DMS79 treated with DMSO at 0.1 percent for 48 hours (cell line): ENCODE measurements at places on chromosomes 6 and 20.

- peak; percentile 10 for DNase-seq
Measured at GRCh38 chr6:138596591-138596990, 97.3 kb upstream of the NHSL1 start.

- DNase-seq = no peak
Measured at GRCh38 chr6:157266274-157267101, 56.8 kb downstream of the TMEM242 start.

DNA sequence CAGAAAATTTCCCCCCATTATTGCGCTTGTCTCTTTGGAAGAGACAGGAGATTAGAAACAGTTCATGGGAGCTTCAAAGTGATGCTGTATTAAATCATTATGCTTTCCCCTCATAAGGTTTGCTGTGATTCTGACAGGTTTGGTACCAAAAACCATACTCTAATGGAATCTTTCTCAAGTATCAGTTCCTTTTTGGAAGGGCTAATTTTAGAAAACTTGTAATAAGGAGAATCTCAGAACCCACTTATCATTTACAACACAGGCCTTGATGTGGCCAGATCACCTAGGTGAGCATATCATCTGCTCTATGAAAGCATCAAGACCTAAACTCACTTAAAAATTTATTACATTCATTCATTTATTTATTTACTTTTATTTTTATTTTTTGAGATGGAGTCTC lies 51.2 kb downstream of the TP53INP2 start:
- no peak for DNase-seq

- DNase-seq = no peak
Measured at GRCh38 chr6:108846628-108847027, 1.6 kb upstream of the ARMC2 start.

DNA sequence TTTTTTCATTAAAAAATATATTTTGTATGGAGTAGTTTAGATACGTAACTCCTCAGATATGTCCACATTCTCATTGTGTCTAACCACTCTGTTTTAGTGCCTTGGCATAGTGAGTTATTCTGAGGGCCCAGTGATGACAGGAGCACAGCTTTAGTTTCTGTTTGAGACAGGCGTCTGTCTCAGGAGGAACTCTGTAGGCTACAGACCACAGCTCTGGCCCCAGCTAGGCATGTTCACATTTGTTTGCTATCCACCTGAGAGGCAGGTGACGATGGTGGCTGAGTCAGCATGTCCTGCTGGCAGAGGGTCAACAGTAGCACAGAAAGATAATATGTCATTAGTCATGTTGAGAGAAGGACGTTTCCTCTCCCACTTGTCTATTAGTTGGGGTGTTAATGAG lies 16.3 kb downstream of the LRRC1 start:
- peak; percentile 89 for DNase-seq

- no peak for DNase-seq
Measured at GRCh38 chr6:118829817-118830478, 64.0 kb upstream of the ASF1A start.

DNA sequence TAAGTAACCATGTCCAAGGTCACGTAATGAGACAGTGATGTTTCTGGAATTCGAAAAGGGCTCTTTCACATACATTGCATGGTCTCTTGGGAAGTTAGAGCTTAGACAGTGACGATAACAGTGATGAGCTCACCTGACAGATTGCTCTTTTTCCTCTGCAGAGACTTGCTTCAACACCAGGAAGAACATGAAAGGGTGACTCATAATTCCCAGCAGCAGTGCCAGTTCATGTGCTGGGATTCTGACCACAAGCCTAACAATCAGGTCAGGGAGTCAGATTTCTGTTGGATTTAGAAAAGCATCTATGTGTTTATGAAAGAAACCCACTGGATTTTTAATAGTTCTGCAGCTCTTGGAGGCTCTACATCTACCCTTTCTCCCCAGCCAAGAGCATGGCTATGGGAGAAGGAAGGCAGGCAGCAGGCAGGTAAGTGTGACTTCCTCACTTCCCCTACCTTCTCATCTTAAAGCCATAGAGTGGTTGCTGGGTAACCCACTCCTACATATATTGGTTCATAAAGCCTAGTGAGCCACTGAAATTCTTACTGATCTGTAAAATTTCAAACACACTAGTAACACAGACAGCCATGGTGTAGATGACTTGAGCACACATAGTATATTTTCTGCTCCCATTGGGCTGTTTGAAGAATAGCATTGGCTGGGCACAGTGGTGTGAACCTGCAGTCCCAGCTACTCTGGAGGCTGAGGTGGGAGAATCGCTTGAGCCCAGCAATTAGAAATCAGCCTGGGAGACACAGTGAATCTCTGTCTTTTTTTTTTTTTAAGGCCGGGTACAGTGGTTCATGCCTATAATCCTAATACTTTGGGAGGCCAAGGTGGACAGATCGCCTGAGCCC lies 44.4 kb upstream of the LOC128125822 start:
- DNase-seq = no peak

DNA sequence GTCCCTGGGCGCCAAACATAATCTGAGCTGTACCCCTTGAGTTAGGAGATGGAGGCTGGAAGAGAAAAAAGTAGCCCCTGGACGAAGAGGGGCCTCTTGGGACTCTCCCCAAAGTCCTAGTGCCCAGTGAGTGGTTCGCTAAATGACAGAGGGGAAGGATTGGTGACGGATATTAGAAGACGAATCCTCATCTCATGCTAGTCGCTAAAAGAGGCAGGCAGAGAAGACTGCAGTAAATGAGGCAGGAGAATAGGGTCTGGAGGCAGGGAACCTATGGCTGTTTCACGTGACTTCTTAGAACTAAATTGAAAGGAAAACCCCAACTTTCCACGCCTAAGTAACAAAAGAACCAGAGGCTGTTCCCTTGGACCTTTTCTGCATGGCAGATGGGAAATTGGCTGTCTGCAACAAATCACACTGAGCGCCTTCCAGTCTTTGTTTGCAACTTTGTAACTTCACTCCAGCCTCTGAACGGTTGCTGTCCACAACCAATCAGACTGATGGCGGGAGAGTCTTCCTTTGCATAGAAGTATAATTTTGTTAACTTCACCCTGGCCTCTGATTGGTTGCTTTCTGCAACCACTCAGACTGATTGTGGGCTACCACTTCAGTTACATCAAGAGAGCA lies 731 bp upstream of the RBL1 start:
- DNase-seq = no peak

DNA sequence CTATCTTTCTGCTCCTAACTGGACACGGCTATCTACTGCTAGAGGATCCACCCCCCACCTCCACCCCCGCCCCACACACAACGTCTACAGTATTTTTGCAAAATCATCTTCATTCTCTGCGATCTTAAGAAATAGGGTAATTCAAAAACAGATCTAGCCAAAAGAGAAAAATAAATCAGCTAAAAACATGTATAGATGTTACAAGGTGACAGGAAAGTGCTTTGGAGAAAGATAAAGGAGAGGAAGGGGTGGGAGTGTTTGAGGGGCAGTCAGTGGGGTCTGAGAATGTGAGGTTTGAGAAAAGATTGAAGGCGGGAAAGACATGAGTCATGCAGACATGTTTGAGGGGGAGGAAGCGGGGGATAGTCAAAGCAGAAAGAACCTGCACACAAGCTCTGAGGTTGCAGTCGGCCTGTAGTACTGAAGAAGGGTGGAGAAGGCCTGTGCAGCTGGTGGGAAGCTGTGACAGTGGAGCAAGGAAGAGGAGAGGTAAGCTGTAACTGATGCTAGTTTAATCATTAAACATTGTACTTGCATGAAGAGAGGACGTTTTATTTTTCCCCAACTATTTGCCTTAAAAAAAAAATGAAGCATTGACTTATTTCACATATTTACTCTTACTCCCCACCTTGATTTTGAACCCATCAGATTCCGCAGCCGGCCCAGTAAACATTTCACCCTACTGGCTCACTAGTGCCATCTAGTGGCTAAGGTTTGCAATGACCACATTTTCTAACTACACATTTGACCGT lies 332.6 kb downstream of the ADGRB3 start:
- peak; percentile 33 for DNase-seq

DNA sequence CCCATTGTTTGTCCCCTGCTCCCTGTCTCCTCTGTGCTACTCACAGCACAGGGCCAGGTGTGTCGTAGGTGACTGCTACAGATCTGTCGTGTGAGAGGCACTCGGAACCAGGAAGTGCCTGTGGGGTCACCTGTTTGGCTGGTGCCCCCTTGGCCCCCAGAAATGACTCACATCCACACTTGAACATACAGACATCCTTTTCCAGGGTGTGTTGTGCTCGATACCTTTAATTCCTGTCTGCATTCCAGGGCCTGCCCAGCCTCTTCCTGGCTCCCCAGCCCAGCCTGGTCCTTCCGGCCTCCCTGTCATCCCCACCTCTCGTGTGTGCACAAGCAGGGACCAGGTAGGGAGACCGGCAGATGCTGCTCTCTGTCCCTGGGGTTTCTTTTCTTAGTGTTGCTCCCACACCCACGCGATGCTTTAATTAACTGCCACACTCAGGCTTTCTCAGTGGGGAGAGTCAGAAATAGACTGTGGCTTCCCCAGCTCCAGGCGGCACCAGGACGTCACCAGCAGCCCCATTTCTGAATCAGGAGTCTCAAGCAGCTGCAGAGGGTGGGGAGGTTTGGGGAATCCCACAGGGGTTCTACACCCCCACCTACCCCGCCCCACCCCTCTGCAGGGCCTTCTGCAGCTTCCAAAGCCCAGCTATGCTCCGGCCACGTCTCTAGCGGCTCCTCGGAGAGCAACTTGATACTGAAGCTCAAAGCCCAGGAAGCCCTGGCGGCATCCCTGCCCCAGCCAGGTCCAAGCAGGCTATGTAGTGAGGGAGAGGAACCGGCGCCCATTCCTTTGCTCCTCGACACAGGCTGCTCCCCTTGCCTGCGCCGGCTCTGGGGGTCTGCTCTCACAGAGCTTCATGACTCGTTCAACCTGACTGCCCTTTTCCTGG lies 102.2 kb downstream of the SYCP2 start:
- no peak for DNase-seq
